ENCODE measurements at places on chromosomes 16 and 17. TPM values are rescaled to one million over a fixed set of nuclear protein-coding genes. Genes with fewer than 3 reads are reported as not detected.
A peak's percentile ranks its signal among the peaks of the same experiment; 100 is the strongest.

DNA sequence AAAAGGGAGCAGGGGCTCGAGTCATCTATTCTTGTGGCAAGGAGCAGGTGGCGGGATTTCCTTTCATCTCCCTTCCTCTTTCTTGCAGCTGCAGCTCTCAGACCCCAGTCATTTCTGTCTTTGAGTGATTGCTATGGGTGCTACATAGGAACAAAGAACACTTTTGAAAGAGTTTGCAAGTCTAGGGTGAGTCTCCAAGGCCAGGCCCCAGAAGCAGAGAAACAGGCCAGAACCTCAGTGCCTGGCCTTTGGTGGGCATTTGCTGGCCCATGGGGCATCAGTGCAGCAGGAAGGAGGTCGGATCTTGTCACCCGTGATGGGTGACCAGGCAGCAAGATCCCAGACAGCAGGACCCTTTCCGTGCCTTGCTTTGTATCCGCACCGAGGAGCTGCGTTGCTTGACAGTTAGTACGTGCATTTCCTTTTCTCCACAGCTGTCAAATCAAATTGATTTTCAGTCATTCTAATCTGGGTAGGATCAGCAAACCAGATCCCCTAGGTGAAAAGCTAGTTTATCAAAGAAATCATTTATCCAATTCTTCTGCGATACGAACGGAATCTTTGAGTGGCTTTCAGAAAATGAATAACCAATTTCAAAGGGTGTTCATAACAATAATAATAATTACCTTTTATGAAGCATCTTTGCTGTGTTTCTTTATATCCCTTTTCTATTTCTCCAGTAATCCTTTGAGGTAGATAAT is 244.6 kb upstream of the MAF start:
- H3K4me1 ChIP-seq, result peaks cover 3% of the 10 kb centered on the region
- no peak overlapping the region for H3K4me3 ChIP-seq

- peaks cover 18% of the 10 kb centered on the region for H3K36me3 ChIP-seq
- H3K4me1 ChIP-seq, result peaks cover 14% of the 10 kb centered on the region
- no peaks in the 10 kb centered on the region for H3K27me3 ChIP-seq
- no peak overlapping the region for H3K4me3 ChIP-seq
Observed at GRCh38 chr17:80312621-80313135, 52.0 kb downstream of the RNF213 start.

GRCh38 chr16:53132406-53132805 is 77.6 kb downstream of the CHD9 start:
- H3K27me3 ChIP-seq, result no peaks in the 10 kb centered on the region
- H3K27ac ChIP-seq, result peak overlapping the region; percentile 76
- no peak for DNase-seq
- H3K4me3 ChIP-seq, result peak overlapping the region; percentile 94
- no peaks in the 10 kb centered on the region for H3K36me3 ChIP-seq

GRCh38 chr16:57892041-57892440 is 78.9 kb downstream of the CNGB1 start:
- no peak for DNase-seq
- H3K27ac ChIP-seq, result no peak overlapping the region
- no peak overlapping the region for H3K4me3 ChIP-seq
- peaks cover 14% of the 10 kb centered on the region for H3K4me1 ChIP-seq
- peaks cover 3% of the 10 kb centered on the region for H3K36me3 ChIP-seq

GRCh38 chr17:50517504-50518383 is 9.5 kb downstream of the MYCBPAP start:
- DNase-seq, result no peak
- H3K4me3 ChIP-seq, result peak overlapping the region; percentile 15
- peak overlapping the region; percentile 21 for H3K27ac ChIP-seq

- no peak for DNase-seq
- no peak overlapping the region for H3K4me3 ChIP-seq
- H3K27me3 ChIP-seq, result no peaks in the 10 kb centered on the region
Observed at GRCh38 chr17:233473-233941, 52.1 kb upstream of the DOC2B start.

GRCh38 chr17:50794361-50794760 is 27.0 kb upstream of the ANKRD40CL start:
- no peak overlapping the region for H3K4me3 ChIP-seq
- no peak overlapping the region for H3K27ac ChIP-seq
- DNase-seq, result no peak
- H3K27me3 ChIP-seq, result peaks cover 10% of the 10 kb centered on the region

- H3K27ac ChIP-seq, result no peak overlapping the region
- H3K27me3 ChIP-seq, result no peaks in the 10 kb centered on the region
- peaks cover 2% of the 10 kb centered on the region for H3K4me1 ChIP-seq
Observed at GRCh38 chr17:44263345-44263902, 4.5 kb downstream of the SLC4A1 start.

GRCh38 chr16:10154389-10154788 is 27.8 kb downstream of the GRIN2A start:
- H3K4me1 ChIP-seq, result no peaks in the 10 kb centered on the region
- H3K27me3 ChIP-seq, result peaks cover 10% of the 10 kb centered on the region
- H3K36me3 ChIP-seq, result no peaks in the 10 kb centered on the region

GRCh38 chr16:77387815-77388209 is 47.0 kb downstream of the ADAMTS18 start:
- H3K36me3 ChIP-seq, result no peaks in the 10 kb centered on the region
- DNase-seq, result no peak
- no peak overlapping the region for H3K27ac ChIP-seq
- H3K27me3 ChIP-seq, result peaks cover 4% of the 10 kb centered on the region

DNA sequence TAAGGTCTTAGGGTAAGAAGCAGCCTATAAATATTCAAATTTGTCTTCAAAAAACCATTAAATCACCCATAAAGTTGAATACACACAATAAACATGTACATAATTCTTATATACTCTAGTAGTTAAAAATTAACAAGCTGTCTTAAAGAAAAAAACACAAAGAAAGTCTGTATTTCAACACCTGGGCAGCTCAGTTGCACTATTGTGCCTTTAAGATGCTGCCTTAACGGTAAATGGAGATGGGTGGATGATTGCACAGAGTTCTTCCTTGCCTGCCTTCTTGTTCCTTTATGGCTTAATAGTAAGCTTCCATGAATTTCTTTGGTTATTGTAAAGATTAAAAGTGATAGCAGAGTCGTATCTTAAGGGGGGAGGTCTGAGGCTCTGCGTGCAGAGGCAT is 105.1 kb downstream of the TOX3 start:
- H3K4me3 ChIP-seq, result no peak overlapping the region
- H3K27ac ChIP-seq, result no peak overlapping the region
- no peak for DNase-seq
- H3K36me3 ChIP-seq, result no peaks in the 10 kb centered on the region

GRCh38 chr16:67661886-67662652 is 1.3 kb downstream of the PARD6A start:
- peak overlapping the region; percentile 96 for H3K4me3 ChIP-seq
- H3K36me3 ChIP-seq, result no peaks in the 10 kb centered on the region
- peak overlapping the region; percentile 91 for H3K27ac ChIP-seq
- peaks cover 32% of the 10 kb centered on the region for H3K4me1 ChIP-seq
- no peaks in the 10 kb centered on the region for H3K27me3 ChIP-seq
- no peak for DNase-seq

DNA sequence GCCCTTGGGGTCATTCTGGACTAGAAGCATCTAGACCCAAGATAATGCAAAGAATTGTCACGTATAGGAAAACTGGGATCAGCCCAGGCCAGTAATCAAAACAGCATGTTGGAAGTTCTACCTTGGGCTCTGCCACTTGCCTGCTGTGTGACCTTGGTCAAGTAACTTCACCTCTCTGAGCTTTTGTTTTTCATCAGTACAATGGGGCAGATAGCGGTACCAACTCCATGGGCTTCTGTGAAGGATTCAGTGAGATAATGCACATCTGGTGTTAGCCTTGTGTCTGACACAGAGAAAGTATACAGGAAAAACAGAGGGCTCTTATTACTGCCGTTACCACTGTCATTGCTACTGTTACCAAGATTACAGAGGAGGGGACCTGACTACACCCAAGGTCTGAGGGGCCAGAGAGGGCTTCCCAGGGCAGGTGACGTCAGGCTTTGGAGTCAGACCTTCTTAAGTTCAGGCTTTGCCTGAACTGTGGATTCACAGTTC is 24.6 kb downstream of the CMIP start:
- H3K4me3 ChIP-seq, result peak overlapping the region; percentile 80
- H3K4me1 ChIP-seq, result peaks cover 68% of the 10 kb centered on the region
- peak overlapping the region; percentile 92 for H3K27ac ChIP-seq
- DNase-seq, result no peak
- no peaks in the 10 kb centered on the region for H3K27me3 ChIP-seq

GRCh38 chr16:53769787-53770186 is 65.8 kb downstream of the FTO start:
- H3K36me3 ChIP-seq, result peaks cover 5% of the 10 kb centered on the region
- H3K27me3 ChIP-seq, result no peaks in the 10 kb centered on the region
- DNase-seq, result no peak
- peaks cover 19% of the 10 kb centered on the region for H3K4me1 ChIP-seq

GRCh38 chr17:73516431-73516830 is 127.8 kb downstream of the SDK2 start:
- peaks cover 4% of the 10 kb centered on the region for H3K27me3 ChIP-seq
- H3K36me3 ChIP-seq, result no peaks in the 10 kb centered on the region
- peaks cover 5% of the 10 kb centered on the region for H3K4me1 ChIP-seq
- no peak overlapping the region for H3K27ac ChIP-seq
- no peak for DNase-seq

GRCh38 chr17:65271296-65271695 is 134.1 kb downstream of the RGS9 start:
- peaks cover 9% of the 10 kb centered on the region for H3K27me3 ChIP-seq
- H3K4me1 ChIP-seq, result peaks cover 2% of the 10 kb centered on the region
- DNase-seq, result no peak
- no peaks in the 10 kb centered on the region for H3K36me3 ChIP-seq
- no peak overlapping the region for H3K4me3 ChIP-seq

DNA sequence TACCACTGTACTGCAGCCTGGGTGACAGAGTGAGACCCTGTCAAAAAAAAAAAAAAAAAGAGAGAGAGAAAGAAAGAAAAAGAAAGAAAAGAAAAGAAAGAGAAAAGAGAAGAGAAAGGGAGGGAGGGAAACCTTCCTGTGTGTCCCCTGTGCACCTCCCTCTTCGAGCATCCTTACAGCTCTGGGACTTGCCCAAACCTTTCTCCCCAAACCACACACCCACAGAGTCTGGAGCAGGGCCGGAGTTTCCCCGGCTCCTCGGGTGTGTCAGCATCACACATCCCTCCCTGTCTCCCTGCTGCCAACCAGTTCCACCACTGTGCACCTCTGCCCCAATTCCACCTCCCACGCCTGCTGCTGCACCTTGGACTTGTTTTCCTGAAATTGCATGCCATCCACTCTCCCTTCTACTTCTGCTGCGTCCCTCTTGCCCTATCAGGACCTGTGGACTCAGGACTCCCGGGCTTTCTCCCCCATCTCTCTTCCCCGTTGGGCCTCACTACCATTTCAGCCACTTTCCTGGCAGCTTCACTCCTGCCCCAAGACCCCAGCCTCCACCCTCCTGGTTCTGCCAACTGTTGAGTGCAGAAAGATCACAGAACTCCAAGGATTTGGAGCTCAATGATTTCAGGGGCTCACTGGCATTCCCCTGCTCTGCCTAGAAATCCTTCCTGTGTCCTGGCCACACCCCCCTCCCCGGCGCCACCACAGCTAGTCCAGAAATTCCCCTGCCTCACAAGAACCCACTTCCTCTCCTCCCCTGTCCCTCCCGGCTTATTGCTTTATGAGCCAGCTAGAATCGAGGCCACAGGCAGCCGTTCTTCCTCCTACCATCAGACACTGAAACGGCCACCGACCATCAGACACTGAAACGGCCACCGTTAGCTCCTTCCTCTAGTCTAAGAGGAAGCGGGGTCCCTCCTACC is 3.7 kb upstream of the CDK3 start:
- H3K4me3 ChIP-seq, result peak overlapping the region; percentile 83
- DNase-seq, result peak; percentile 33
- H3K27ac ChIP-seq, result peak overlapping the region; percentile 95
- no peaks in the 10 kb centered on the region for H3K27me3 ChIP-seq

DNA sequence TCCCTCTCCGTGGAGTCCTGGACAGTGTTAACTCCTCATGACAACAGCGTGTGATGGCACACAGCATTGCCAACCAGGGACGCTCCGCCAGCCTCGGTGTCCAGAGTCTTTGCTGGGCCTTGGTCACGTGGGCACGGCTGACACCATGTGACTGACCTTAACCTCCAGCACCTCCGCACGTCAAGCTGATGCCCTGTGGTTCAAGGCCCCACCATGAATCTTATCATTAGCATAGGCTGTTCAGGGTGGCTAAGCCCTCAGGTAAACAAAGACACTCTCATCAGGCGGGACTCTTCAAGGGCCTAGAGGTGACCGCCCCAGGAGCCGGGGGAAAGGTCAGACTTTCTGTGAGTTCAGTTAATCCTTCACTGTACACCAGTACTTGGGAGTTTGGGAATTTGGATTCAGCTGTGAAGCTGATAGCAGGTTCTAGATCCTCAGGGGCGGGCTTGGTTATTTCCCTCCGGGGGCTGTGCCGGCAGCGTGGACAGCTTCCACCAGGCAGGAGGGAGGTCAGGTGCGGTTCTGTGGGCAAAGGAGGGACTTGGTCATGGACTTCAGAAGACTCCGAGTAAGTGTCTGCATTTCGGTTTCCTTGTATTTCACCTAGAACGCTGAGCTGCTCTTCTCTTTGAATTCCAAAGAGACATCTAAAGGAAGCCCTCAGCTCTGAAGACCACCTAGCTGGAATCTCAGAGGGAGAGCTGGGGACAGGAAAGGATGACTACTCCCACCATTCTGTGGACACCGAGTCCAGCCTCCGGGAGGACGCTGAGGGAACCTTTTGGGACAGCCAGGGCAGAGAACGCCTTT is 195.5 kb upstream of the CIBAR2 start:
- peak overlapping the region; percentile 60 for H3K27ac ChIP-seq
- H3K27me3 ChIP-seq, result peaks cover 6% of the 10 kb centered on the region
- H3K4me1 ChIP-seq, result peaks cover 26% of the 10 kb centered on the region
- DNase-seq, result no peak

GRCh38 chr17:79627184-79627765 is 16.4 kb upstream of the RBFOX3 start:
- DNase-seq, result no peak
- no peak overlapping the region for H3K4me3 ChIP-seq
- H3K36me3 ChIP-seq, result no peaks in the 10 kb centered on the region
- peaks cover 2% of the 10 kb centered on the region for H3K4me1 ChIP-seq

Gene WNT9B
- total RNA-seq, result not detected

Gene TBC1D3D
- total RNA-seq, result 7.4 TPM

Gene PPM1E
- not detected for total RNA-seq

Gene CFDP1
- total RNA-seq, result 33.6 TPM

Gene TMC5
- 0.22 TPM for total RNA-seq

Gene KRT15
- total RNA-seq, result not detected

Gene ADGRG3
- total RNA-seq, result 0.99 TPM

Gene GDPD3
- total RNA-seq, result 13.7 TPM

Gene ALOX15B
- total RNA-seq, result not detected

Gene DPEP3
- total RNA-seq, result 0.68 TPM

Gene RGS11
- not detected for total RNA-seq

Gene CCP110
- 13.9 TPM for total RNA-seq
